ENCODE measurements at places on chromosomes 2 and 18.

- DNase-seq = no peak
Observed at GRCh38 chr2:18365342-18365741, 195.1 kb downstream of the RDH14 start.

- no peak for DNase-seq
Observed at GRCh38 chr2:78768016-78768415, 257.5 kb upstream of the REG3G start.

DNA sequence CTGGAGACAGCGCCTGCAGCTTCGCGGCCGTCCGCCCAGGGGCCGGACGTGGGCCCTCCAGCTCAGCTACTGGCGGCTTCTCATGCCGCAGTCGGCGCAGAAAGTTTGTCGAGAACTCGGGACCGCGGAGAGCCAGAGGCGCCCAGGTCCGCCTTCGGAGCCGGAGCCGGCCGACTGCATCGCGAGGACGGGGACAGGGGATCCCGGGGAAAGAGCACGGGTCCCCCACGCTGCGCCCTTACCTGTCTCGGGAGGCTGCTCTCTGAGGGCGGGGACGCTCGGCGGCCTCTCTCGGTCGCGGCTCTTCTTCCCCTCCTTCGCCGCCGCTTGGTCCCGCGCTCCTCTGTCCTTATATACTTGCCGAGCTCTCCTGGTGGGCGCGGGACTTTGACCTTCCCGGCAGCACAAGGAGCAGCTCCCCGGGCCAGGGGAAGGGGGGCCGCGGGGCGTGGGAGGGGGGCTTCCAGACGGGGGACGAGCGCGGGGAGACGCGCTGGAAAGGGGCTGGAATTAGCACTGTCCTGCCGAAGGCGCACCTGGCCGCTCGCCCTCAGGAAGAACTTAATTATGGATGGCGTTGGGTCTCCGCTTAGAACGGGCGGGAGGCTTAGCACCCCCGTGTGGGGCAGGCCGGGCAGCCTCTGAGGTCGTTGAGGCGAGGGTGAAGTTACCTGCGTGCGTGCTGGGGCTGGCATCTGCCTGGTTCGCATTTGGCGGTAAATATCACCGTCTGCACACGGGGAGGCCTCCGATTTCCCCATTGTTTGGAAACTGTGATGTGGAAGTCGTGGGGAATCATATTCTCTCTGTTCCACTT is at the start of gene POMC:
Gene POMC (minus strand): TSS at position 325 of the 817 bp plus-strand sequence. CDS start 3,808 bp downstream, outside the sequence.
- peak; percentile 37 for DNase-seq

DNA sequence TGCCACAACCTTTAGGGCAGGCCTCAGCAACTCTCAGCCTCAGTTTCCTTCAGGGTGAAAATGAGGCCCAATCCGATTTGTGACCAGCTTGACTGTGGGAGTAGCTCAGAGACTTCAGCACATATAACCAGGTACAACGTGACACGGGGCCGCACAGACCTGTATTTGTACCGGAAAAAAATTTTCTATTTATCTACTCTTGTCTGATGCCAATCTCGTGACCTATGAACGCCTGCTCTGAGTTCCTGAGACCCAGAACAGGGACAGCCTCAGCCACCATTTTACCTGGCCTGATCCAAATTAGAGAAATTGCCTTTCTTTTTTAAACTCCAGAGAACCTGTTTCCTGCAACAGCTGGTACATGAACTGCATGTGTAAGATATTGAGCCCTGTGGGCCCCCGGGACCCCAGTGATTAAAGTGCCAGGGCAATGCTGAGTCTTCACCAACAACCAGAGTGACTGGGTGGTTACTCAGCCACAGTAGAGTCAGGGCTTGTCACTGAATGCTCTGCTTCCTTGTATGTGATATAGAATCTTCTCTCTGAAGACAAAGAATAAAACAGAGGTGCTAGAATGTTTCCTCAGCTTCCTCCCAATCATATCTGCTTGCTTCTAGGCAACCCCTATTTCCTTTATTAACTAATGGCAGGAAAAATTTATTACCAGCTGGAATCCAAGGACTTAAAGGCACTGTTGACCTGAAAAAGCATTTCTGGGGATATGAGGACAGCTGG is 47.8 kb upstream of the FZD7 start:
- DNase-seq = no peak

GRCh38 chr2:205375461-205376448 is 306.5 kb upstream of the NRP2 start:
- no peak for DNase-seq

- no peak for DNase-seq
Observed at GRCh38 chr2:8242739-8243138, 439.1 kb upstream of the ID2 start.

DNA sequence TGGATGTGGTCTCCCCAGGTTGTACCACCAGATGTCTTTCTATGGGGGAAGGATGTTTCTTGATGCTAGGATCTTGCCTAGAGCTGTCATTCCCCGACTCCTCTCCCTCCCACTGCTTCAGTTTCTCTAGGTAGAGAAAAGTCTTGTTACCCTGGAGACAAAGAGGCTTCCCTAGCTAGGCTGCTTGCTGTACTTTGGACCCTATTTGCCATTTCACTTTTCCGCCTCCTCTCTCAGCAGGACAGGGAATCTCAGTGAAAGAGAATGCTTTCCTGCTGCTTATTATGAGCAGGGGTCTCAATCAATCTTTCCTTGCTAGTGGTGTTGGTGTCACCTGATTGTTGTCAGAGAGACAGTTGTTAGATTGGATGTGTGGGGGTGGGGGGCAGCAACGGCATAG is 818.8 kb upstream of the GYPC start:
- DNase-seq = no peak

DNA sequence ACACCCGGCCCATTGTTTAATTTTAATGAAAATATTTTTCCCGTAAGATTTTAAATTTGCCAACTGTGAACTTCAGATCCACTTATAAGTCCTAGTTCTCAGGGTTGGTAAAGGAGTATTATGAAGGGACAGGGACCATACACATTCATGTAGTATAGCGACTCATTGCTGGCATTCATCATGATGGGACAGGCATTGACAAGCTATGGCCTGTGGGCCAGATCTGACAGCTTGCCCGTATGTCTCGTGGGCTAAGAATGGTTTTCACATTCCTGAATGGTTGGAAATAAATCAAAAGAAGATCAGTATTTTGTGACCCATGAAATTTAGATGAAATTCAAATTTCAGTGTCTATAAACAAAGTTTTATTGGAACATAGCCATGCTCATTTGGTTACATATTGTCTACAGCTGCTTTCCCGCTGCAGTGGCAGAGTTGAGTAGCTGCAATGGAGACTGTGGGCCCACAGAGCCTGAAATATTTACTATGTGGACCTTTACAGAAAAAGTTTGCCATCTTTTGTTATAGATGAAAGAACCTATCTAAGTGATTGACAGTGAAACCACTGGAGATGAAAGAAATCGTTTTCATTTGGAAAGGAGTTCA is 4.1 kb downstream of the RAPGEF4 start:
- DNase-seq = no peak

- DNase-seq = no peak
Observed at GRCh38 chr2:25332571-25332970, 9.2 kb downstream of the DNMT3A start.

DNA sequence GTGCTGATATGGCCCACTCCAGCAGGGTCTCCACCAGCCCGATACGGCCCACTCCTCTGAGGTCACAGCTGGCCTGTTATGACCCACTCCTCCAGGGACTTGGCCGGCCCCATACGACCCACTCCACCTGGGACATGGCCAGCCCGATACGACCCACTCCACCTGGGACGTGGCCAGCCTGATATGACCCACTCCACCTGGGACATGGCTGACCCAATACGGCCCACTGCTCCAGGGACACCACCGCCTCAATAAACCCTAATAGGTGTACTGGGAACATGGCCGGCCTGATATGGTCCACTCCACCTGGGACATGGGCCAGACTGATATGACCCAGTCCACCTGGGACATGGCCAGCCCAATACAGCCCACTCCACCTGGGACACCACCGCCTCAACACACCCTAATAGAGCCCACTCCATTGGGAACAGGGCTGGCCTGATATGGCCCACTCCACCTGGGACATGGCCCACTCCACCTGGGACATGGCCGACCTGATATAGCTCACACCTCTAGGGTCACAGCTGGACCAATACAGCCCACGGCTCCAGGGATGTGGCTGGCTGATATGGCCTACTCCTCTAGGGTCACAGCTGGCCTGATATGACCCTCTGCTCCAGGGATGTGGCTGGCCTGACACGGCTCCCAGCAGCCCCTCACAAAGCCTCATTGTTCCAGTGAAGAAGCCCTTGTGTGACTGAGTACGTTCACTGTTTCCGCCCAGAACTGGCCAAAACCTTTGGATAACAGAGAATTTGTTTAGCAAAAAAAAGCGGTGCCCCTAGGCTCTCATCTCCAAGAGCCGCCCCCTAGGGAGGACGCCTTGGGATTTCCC is 245.6 kb downstream of the HDAC4 start:
- no peak for DNase-seq

DNA sequence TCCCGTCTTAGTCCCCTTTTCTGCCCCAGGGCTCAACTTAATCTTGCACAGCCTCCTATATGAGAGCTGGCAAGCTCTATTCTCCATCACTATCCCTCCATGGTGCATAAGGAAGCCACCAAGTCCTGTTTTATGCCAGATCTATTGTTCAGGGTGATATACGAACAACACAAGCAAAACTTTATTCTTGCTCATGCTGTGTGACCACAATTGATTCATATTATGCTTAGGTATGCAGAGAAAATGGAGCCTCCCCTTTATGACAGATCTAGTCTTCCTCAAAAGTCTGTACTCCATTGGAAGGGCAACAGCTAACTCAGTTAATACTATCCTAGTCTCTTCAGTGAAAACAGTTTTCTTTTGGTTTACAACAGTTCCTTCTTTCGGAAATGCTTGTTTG is 94.0 kb upstream of the STON1 start:
- DNase-seq = no peak

- DNase-seq = no peak
Observed at GRCh38 chr2:28336264-28336980, 56.2 kb upstream of the FOSL2 start.

GRCh38 chr2:147109291-147109690 is 735.5 kb upstream of the ACVR2A start:
- no peak for DNase-seq

- no peak for DNase-seq
Observed at GRCh38 chr2:20071397-20072383, 20.3 kb upstream of the LAPTM4A start.

DNA sequence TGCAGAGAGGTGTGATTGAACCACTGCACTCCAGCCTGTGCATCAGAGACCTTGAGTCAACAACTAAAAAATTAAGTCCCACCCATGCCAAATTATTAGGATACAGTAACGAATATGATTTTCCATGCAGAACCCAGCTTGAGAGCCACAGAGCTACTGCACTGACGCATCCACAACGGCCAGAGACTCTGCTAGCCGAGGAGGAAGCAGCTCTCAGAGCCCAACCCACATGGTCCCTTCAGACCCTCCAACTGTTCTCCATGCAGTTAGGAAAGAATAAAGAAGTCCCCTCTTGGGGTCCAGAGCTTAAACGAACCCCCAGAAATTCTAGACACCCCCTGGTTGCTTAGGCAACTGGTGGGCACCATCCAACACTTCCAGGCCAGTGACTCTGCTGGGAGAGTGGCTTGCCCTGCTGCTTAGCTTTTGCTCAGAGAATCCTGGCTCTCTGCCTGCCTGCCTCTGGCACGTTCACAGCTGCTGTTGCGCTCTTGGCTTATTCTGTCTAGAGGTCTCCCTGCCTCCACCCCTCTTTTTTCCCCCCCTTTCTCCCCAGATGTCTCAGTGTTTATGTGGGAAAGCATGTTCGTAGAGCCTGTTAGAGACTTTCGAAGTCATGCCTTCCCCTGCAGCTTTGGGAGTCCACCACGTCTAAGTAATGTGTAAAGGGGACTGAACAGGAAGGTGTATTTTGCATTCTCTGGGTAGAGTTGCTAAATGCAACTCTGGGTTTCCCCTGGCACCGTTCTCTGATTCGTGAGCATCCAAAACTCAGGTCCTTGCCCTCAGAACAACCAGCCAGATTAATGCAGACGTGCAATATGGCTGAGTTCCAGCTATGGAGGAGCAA is 26.0 kb upstream of the SP3 start:
- no peak for DNase-seq

GRCh38 chr18:67705748-67706147 is 189.2 kb upstream of the DSEL start:
- no peak for DNase-seq

DNA sequence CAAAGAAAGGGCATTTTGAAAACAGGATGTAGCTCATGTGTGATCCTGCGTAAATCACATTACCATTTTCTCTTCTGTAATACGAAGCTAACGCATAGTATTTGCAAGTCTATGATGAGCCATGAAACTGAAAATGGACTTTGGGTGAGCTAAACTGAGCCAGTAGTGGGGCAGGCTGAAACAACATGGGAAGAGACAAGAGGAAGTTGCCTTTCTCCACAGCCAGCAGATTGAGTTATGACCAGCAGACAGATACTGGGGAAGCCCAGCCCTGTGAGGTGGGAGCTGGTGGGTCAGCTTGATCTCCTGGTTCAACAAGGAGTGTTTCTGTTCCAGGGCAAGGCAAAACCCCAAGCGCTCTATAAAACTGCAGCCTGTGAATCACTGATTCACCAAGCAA is 11.8 kb downstream of the CYRIA start:
- DNase-seq = no peak

DNA sequence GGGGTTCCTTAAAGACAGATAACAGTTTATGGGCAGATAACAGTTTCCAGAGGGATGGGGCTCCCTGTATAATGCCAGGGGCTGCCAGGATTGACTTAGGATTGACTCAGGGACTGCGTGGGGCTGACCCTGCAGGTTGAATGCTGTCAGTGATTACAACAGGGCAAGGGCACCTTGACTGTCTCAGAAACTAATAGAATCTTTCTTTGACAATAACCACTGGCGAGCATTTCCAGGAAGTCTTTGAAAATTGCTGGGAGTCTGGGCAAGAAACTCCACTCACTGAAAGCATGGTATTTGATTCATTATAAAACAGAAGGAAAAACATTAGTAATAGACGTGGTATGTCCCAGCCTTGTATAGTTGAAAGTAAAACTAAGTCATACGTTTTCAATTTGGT is 101.0 kb downstream of the GPD2 start:
- peak; percentile 6 for DNase-seq

- no peak for DNase-seq
Observed at GRCh38 chr18:363301-364085, 95.6 kb upstream of the THOC1 start.

GRCh38 chr18:32879497-32879896 is 106.7 kb upstream of the KLHL14 start:
- no peak for DNase-seq

DNA sequence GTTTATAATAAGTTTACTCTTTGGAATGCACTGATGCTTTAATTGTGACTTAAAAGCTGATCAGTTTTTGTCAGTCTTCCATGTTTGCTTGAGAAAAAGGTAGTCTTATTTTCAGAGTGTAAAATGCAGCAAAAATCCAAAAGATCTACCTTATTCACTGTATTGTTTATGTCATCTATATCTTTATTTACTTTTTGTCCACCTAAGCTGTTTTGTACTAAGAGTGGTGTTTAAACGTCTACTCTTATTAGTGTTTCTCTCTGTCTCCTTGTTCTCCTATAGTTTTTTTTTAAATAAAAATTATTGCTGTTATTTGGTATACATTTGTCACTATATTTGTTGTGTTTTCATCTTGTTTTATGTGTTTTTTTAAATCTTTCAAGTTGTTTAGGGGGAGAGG is 50.4 kb downstream of the VRK2 start:
- no peak for DNase-seq

- no peak for DNase-seq
Observed at GRCh38 chr2:168916331-168916675, 15.2 kb downstream of the G6PC2 start.
